ENCODE measurements at places on chromosomes 4 and X.

DNA sequence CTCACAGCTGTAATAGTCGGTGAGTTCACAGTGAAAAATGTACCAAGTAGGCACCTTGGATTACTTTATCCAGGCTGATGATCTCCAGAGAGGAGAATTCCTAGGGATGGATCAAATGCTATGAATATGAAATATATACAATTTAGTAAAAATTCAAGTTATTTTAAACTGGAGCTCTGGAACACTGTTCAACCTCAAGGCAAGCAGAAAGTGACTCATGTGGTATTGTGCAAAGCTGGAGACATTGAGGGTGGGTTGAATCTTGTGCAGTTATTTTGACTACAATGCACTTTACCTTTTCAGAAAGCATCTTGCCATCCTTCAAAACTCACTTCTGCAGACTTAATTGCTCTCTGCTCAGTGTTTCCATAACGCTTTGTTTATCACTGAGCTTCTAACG is 43.4 kb downstream of the OSTC start:
- DNase-seq: peak; percentile 39

DNA sequence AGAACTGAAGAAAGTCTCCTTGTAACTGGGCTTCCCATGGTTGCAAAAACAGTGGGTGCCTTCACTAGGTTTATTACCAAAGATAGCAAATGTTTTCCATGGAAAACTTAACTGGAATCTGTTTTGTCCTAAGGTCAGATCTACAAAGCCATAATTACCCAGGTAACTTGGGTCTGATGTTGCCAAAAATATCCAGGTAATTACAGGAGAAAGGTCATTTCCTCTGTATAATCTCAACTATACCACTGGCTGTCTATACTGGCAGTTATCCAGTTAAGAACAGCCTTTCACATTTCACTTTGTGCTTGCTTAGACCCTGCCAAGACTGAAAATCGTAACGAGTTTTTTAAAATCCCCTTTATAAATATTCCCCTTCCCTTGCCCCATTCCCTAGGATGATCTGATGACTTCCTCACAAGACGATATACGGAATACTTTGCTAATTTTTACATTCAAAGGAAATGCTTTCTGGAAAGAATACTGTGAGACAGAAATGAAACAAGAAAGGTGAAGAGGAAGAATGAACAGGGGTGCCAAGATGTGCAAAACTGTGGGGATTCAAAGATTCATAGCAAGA is 105.5 kb downstream of the MAML3 start:
- DNase-seq: no peak

- no peak for DNase-seq
Observed at GRCh38 chr4:121697564-121697963, 784 bp upstream of the ANXA5 start.

DNA sequence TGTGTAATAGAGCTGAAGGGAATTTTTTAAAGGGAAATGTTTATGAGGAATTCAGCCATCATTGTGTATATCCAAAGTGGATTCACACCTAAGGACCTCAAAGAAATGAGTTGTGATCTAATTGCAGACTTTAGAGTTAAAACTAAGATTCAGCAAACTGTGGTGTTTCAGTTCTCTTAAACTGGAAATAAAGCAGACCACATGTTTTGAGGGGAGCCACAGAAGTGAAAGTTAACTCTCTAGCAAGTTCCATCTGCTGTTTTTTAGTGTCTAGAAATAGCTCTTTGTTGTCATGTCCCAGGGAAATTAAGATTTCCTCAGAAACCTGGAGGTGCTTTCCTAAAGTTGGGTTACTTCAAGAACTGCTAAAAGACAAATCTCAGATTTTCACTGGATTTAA is 97.3 kb upstream of the DDX3X start:
- no peak for DNase-seq

DNA sequence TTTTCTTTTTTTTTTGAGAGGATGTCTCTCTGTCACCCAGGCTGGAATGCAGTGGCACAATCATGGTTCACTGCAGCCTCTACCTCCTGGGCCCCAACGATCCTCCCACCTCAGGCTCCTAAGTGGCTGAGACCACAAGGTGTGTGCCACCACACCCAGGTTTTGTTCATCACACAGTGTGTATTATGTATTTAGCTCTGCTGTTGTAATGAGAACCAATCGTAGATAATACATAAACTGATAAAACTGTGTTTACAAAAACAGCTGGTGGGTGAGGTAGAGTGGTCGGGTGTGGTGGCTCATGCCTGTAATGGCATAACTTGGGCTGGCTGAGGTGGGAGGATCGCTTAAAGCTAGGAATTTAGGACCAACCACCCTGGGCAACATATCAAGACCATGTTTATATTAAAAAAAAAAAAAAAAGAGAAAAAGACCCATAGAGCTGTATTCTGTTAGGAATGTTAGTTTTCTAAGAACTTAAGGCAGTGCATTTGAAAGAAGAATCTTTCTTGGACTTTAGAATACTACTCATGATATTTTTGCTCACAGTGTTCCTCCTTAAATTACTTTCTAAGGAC is 34.9 kb downstream of the POLR2B start:
- no peak for DNase-seq

DNA sequence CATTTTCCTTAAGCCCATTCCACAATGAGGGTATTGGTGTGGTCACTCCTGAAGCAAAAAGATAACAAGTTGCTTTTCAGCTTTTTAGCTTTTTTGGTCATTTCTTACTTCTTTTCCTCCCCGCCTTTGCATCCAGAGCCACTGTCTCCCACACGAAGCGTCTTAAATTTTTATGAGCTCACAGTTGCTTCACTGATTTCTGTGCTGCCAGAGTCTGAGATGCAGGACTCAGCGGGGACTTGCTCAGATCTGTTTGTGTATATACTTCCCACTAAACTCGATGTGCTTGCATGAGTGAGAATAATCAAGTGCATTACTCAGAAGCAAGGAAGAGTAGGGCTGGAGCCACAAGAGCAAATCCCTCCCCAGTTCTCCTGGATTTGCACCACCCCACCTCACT is 80.2 kb upstream of the FHL1 start:
- DNase-seq: peak; percentile 11

DNA sequence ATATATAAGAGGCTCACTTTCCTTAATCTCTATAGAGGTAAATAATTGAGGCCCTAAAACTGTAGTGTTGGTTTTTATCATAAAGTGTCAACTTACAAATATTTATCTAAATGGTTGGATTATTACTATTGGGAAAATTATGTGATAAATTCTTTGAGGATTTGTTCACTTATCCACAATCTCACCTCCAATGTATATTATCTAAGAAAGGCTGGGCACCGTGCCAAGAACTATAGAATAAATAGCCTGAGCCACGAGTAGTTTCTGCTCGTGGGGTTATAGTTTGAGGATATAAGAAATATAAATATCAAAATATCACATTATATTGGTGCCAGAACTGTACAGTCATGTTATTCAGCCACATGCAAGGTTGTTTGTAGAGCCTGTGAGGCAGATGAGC is 177.9 kb downstream of the VEGFC start:
- peak; percentile 13 for DNase-seq

GRCh38 chrX:131572372-131573014 is 28.6 kb downstream of the OR13H1 start:
- no peak for DNase-seq

DNA sequence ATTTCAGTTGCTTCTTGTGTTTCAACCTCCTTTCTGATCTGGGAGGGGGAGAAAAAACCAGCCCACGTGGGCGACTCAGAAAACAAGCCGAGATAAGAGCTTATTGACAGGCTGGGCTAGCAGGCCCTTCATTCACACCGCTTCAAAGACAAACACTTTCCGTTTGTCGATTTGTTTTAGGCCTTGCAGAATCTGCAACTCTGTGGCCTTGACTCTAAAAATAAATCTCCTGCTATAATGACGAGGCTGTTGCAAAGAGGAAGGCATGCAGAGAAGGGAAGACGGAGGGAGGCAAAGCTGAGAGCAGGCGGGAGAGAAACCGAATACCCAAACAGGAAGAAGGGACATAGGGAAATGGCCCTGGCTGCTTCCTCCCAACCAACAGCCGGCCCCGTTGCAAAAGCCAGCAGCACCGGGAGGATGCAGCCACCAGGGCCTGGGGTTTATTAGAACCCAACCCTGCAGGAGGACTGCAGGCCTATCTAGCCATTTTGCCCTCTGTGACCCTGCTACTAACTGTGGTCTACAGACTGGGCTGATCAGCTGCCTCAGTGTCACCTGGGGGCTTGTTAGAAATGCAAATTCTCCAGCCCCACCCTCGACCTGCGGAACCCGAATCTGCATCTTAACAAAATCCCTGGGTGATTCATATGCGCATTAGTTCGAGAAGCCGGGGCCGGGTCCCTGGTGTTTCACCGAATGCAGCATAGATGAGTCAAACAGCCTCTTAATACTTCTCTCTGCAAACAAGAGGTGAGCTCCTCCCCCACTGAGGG is 325.5 kb downstream of the BCOR start:
- peak; percentile 42 for DNase-seq

GRCh38 chrX:7852166-7852565 is 9.2 kb downstream of the VCX start:
- no peak for DNase-seq

GRCh38 chrX:103417370-103417769 is 41.0 kb downstream of the BEX3 start:
- DNase-seq: no peak

DNA sequence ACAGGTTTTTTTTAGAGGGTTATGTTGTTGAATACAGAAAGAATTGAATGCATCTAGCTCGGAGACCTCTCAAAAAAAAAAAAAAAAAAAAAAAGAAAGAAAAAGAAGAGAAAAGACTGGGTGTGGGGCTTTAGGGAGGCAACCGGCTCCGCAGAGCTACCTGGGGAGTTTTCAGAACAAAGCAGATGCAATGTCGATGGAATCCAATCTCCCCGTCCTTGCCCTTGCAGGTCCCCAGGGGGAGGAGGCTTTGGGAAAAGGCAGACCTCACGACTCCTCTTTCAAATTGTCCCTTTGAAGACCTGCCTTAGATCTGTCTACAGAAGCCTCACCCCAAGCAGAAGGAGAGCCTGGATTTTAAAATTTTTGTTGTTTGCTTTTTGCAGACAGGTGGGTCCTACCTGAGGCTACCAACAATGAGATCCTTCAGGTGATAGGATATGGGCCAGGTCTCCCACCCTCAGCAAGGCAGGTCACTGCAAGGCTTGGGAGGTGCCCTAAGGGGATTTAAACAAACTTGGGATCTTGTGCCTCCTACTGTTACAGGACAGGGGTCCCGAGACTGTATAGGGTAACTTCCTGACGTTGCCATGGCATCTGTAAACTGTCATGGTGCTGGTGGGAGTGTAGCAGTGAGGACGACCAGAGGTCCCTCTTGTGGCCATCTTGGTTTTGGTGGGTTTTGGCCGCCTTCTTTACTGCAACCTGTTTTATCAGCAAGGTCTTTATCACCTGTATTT is 75.2 kb upstream of the PRKX start:
- DNase-seq: no peak

GRCh38 chrX:69136546-69137331 is 28.5 kb downstream of the PJA1 start:
- DNase-seq: no peak

GRCh38 chr4:87132035-87132434 is 88.4 kb downstream of the KLHL8 start:
- no peak for DNase-seq

GRCh38 chr4:127211650-127212560 is 420.9 kb upstream of the INTU start:
- no peak for DNase-seq

- DNase-seq: no peak
Observed at GRCh38 chr4:108110450-108110849, 58.3 kb downstream of the LEF1 start.

GRCh38 chrX:69900491-69900890 is 149.2 kb downstream of the AWAT2 start:
- no peak for DNase-seq

DNA sequence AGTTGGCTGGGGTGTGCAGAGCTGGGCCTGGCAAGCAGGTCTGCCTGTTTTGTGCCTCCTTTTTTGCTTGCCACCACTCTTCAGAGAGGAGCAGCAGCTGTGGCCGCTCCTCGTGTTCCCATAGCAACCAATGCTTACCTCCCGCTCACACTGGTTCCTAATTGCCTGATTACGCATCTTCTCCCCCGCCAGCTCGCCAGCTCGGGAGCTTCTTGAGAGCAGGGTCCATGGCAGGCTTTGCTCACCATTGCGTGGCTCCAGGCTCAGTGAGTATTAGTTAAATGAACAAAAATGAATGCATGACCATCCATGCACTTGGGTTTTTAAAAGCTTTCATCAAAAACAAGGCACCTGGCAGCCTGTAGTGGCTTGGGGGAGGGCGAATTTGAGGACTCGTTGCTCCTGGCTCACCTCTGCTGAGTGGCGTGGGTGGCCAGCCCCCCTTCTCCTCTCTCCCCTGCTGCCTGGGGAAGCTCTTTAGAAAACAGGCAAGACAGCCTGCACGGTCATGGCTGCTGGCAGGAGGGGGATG is 14.2 kb upstream of the PJA1 start:
- no peak for DNase-seq

DNA sequence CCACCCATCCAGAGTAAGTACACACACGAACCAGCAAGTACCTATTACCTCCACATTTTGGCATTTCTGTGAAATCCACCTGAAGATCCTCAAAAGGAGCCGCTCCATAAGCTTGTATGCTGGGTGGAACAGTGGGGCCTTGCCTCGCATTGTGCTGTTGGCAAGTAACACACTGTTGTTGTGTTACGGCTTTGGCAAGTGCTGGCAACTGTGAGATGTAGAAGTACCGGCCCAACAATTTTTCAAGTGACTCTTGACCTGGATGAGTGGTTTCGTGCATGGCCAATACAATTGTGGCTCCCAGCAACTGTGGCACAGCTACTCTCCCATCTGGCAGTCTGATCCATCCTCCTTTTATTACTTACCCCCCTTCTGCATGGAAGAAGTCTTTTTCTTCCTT is 128.7 kb downstream of the CCNB3 start:
- no peak for DNase-seq

DNA sequence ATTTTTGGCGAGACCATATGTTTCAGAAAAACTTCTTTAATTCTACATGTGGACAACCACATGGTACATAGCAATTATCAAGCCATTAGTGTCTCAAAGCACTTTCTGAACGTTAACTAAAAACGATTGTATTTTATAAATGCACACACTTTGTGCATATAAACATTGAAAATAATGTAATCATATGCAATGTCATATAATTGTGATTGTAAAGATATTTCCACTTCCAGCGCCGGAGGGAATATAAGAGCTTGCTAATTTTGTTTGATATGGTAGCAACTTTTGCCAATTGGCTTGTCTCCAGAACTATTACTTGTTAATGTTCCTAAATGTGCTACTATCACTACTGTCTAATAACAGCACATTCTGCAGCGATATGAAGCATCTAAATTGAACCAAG is 162.3 kb upstream of the SMIM31 start:
- DNase-seq: no peak

DNA sequence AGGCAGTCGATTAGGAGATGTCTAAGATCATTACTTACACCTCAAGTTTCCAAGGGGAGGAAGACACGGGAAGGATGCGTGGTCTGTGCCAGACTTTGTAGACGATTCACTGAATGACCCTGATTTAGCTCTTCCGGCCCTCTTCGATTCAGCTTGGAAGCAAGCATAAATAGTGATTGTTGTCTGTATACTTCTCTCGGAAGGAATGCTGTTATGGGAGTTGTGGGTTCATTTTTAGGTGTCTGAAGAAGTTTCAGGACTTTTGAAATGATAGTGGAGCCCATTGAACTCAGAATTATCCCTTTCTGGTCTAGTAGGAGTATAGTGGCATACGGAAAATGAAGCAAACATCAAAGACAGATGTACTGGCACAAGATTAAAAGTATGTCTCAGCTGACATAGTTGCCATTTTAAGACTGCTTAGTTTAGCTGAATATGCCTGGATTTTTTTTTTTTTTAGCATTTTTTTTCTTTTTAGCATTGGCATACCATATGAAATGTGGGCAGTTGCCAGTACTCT is 1.0 kb upstream of the ANKRD17 start:
- DNase-seq: no peak

GRCh38 chr4:7938609-7939376 is 868 bp downstream of the AFAP1 start:
- DNase-seq: peak; percentile 24

- DNase-seq: no peak
Observed at GRCh38 chr4:8938623-8939022, 67.0 kb upstream of the HMX1 start.
